ENCODE measurements at places on chromosomes 1 and 21.

- no peak for DNase-seq
These were observed 8.5 kb downstream of the SSR2 start for GRCh38 chr1:156012051-156012817.

GRCh38 chr1:67376381-67376780 is 53.8 kb downstream of the SERBP1 start:
- DNase-seq: no peak

GRCh38 chr1:169724168-169724567 is 9.7 kb downstream of the SELE start:
- DNase-seq: no peak

DNA sequence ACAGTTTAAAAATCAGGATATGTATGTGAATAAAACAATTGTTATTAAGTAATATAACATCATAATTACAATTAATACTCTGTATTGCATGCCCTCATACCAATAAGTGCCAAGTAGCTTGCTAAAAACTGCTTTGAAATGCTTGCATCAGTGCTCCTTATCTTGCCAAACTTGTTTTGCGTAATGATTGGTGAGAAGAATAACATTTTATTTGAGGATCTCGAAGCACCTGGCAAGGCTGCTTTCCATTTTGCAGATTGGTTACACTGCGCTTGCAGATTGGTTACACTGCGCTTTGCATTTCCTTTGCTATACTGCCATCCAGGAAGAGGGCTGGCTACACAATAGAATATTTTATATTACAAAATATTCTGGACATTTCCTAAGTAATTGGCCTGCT is 1.7 kb upstream of the PBX1 start:
- DNase-seq: no peak

GRCh38 chr1:190852611-190853010 is 374.9 kb upstream of the BRINP3 start:
- no peak for DNase-seq

- DNase-seq: peak; percentile 33
These were observed at the start of gene CHI3L1 for GRCh38 chr1:203186446-203187303. Gene CHI3L1 (minus strand): TSS chr1:203186704. CDS start chr1:203186623, 81 bp downstream.

GRCh38 chr1:37734629-37735591 is 30.0 kb downstream of the EPHA10 start:
- DNase-seq: no peak

DNA sequence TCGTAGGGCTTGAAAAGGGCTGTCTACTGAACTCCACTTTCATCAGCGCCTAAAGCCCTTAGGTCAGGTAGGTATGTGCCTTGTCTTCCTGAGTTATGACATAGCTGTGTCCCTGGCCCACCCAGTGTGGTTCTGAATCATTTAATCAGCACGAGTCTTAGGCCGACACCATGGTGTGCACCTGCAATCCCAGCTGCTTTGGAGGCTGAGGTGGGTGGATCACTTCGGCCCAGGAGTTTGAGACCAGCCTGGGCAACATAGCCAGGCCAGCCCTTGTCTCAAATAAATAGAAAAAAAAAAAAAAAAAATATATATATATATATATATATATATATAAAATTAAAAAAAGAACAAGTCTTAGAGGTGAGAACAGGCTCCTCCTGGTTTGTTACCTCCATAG is 15.8 kb downstream of the LRRC71 start:
- DNase-seq: no peak

DNA sequence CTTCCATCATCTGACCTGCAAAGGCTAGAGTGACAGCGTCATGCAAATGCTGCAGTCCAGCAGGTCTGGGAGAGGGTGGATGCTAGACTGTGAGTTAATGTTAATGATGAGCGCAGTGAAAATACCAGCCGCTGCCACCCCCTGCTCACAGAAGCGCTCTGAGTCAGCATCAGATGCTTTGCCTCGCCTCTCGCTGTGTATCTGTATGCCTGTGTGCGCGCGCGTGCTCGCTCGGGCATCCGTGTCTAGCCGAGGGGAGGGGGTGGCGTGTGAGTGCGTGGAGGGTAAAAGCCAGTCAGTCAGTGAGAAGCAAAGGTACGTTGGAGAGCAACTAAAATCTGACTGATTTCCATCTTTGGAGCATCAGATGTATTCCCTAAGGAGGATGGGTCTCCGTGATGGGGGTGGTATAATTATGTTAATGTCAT is 858.7 kb downstream of the USP25 start:
- DNase-seq: peak; percentile 88

- no peak for DNase-seq
These were observed 24.5 kb downstream of the TP73 start for GRCh38 chr1:3676581-3677470.

GRCh38 chr1:44303532-44303931 is 51.5 kb downstream of the ERI3 start:
- no peak for DNase-seq

DNA sequence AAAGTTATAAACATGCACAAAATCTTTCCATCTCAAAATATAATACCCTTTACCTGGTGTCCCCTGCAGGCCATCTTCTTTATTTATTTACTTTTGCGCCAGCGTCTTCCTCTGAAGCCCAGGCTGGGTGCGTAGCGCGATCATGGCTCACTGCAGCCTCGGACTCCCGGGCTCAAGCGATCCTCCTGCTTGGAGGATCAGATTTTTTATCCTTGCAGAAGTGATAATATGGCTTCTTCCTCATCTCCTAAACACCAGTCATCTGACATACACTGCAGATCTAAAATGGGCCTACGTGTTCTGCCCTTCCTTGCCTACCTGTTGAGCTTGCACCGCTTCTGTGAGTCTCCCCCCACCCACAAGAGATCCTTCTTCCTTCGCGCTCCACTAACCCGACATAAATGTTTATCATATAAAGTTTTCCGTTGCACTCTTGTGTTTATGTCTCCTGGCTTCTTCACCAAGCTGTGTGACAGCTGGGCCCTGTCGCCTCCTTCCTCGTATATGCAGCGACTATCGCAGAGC is 506 bp upstream of the SRP9 start:
- no peak for DNase-seq

GRCh38 chr21:37273911-37274690 is 7.0 kb upstream of the VPS26C start:
- no peak for DNase-seq

DNA sequence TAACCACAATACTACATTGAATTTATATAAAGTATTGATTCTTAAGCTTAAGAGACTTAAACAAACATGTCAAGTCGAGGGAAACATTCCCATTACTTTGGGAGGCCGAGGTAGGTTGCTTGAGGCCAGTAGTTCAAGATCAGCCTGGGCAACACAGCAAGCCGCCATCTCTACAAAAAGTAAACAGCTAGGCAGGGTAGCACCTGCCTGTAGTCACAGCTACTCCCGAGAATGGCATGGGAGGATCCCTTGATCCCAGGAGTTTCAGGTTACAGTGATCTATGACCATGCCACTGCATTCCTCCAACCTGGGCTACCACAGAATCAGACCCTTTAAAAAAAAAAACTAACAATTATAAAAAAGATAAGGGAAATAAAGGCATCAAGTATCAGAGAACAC is 50.4 kb downstream of the EIF4G3 start:
- no peak for DNase-seq

- DNase-seq: no peak
These were observed 247.5 kb downstream of the NEGR1 start for GRCh38 chr1:72034827-72035226.

- DNase-seq: no peak
These were observed 356.3 kb upstream of the C1orf174 start for GRCh38 chr1:4256351-4256750.

GRCh38 chr21:39763272-39763970 is 18.4 kb downstream of the IGSF5 start:
- no peak for DNase-seq

- DNase-seq: no peak
These were observed 5.7 kb upstream of the COL6A2 start for GRCh38 chr21:46092026-46092764.

GRCh38 chr1:31133368-31133767 is 67.9 kb upstream of the PUM1 start:
- DNase-seq: no peak

DNA sequence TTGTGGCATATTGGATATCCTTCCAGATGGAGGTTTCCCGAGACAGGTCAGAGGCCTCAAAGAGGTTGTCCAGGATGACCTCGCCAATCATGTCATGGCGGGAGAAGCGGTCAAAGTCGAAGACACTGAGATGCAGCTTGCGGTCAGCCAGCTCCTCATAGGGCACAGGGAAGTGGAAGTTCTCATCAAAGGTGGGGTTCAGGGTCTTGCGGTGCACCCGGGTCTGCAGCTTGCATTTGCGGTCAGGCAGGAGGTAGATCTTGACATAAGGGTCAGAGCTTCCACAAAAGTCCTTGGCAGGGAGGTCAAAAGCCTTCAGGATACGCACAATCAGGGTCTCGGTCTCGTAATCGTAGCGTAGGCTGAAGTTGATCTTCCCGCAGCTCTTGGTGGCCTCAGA is 16.2 kb downstream of the SYT6 start:
- DNase-seq: no peak

GRCh38 chr1:47469390-47469759 is 31.5 kb downstream of the FOXD2 start:
- DNase-seq: no peak

All from substantia nigra (tissue), 51 donors.